ENCODE measurements at places on chromosomes 3 and 15.

GRCh38 chr3:30145281-30145680 lies 461.1 kb upstream of the TGFBR2 start:
- DNase-seq: no peak

DNA sequence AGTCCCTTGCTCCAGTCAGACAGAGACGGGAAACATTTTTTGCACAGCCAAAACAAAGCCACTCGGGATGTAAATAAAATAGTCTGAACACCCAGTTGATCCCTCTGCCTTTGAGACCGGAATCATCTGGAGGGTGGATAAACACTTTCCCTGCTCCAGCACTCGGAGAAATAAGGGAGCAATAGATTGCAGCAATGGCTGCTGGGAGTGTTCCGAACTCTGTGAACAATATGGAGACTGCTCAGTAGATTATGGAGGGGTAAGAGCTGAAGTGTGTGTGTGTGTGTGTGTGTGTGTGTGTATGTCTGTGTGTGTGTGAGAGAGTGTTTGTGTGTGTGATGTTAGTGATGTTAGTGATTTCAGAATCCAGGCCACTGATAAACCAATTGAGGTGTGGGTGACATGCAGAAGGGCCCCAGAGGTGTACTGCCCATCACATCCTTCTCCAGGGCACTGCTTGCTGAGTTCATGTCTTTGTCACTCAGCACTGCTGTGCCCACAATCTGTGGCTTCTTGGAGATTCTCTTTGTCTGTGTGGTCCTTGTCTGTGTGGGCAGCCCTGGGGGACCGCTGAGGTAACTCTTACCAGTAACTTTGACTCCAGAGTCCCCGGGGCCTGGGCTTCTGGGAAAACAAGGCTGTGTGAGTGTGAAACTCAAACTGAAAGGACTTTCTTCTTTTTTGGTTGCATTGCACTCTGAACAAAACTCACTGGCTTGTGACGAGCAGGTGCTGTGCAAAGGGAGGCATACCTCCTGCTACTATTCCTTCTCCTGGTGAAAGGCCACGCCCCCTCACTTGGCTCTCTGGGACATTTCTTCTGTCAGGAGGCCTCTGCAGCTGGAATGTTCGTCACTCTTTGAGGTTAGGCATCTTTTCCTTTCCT lies 23.0 kb downstream of the CRYGS start:
- peak; percentile 87 for DNase-seq

DNA sequence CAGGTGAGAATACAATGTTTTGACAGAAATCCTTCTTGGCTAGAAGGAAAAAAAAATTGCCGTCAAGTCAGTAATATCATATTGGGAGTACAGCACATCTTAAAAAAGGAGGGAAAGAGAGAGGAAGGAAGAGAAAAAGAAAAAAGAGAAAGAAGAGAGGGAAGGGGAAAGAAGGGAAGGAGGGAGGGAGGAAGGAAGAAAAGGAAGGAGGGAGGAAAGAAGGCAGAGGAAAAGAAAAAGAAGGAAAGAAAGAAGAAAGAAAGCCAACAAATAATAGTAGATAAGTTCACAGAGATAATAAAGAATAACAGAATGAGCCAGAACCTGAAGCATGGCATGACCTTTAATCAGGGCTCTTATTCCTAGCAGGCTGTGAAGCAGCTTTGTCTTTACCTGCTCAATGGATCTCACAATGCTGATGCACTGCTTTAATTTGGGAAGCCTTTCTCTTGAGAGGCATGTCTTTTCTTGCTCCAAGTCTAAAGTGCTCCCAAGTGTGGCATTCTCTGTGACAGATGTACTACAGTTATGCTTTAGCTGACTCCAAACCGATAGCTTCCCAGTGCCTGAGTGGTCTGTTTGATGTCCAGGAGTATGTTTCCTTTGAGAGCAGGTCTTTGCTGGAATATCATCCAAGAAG lies 114.9 kb downstream of the IQCH start:
- no peak for DNase-seq

DNA sequence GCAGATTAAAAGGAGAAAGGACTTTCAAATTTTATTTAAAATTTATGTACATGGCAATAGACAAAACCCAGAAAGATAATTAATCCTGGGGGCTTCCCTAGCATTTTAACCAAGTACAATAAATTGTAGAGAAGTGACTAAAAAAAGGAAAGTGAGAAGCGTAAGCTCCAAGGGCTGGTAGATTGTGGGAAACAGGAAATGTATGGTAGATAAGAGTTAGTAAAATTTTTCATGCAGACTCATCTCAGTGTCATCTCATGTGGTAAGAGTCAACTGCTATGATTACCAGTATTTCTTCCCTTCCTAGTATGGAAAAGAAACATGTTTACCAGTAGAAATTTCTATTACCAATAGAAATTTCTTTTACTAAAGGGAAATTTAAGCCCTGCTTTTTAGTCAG lies 464.3 kb upstream of the AGTR1 start:
- no peak for DNase-seq

- DNase-seq: peak; percentile 32
Measured at GRCh38 chr15:75069301-75069925, 46.0 kb downstream of the PPCDC start.

- DNase-seq: no peak
Measured at GRCh38 chr15:77031376-77032050, 36.6 kb downstream of the PSTPIP1 start.

DNA sequence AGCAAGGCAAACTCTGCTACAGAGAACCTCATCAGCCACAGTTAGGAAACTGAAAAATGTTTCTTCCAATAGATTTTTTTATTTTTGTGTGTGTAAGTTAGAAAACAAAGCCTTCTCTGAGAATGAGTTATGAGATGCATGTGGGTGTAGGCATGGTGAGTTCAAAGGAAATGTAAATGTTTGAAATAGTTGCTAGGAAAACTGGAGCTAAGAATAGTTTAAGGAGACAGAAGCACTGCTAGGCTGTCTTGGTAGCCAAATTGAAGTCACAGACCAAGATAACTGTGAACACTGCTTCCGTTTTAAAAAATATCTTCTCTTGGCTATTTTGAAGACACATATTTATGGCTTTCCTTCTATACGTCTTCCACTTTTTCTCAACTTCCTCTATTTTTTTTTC lies 1501.2 kb upstream of the CADM2 start:
- DNase-seq: no peak

- DNase-seq: no peak
Measured at GRCh38 chr3:123780656-123781055, 103.5 kb downstream of the MYLK start.

GRCh38 chr3:157075693-157076420 lies 84.1 kb downstream of the CCNL1 start:
- no peak for DNase-seq

DNA sequence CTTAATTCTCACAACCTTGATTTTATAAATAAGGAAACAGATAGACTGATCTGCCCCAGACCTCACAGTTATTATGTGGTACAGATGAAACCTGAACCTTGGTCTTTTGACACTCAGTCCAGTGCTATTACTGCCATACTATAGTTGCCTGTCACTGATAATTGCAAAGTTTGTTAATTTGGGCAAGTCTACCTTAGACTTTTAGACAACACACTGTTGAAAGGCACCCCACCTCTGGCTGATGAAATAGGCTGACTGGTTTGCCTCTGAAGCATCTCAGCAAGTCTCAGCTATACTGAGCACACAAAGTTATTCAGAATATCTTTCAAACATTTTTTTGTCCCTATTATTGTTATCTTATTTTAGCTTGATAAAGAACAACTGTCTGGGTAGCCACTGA lies 53.1 kb upstream of the MAP4 start:
- DNase-seq: no peak

DNA sequence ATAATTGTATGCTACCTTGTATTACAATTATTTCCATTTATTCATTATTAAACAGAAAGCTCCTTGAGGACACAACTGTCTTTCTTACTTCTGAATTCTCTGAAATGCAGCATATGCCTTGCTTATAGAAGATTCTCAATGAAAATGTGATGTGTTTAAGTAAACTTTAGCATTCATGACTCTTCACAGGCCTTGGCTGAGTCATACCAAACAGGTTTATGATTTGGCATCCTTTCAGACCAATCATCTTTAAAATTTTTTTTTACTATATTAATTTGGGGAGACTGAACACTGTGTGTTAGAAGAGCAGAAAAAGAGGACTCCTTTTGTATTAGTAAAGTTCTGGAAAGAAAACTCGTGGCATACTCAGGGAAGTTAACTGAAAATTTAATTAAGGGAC lies 6.4 kb upstream of the GALK2 start:
- no peak for DNase-seq

GRCh38 chr3:43608751-43609150 lies 13.1 kb downstream of the ANO10 start:
- DNase-seq: no peak

DNA sequence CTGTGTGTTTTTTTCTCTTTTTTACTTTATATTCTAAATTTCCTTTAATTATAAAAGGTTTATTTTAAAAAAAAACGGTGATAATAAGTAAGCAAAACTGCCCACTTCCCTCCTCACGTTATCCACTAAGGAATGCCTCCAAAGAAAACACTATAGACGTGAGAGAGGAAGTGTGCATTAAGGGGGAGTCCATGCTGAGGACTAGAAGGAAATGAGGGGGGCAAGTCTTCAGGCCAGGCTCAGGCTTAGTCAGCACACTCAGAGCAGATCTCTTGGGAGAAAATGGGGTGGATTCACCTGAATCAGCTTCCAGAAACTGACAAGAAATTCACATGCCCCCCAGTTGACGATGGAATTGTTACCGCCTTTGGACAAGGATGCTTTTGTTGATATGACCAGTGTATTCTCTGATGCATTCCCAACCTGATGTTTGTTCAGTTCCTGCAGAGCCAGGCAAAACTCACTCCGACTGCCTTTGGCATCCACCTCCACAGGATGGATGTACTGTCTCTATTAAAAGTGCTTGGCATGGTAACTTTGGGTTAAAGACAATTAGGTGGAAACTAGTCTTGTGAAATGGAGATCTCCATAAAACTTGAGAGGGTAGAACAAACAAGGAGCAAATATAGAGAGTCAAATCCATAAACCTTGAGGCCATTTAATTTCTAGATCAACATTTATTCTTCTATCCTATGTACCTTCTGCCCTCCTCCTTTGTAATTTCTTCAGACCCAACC lies 167.8 kb downstream of the MYRIP start:
- DNase-seq: no peak

DNA sequence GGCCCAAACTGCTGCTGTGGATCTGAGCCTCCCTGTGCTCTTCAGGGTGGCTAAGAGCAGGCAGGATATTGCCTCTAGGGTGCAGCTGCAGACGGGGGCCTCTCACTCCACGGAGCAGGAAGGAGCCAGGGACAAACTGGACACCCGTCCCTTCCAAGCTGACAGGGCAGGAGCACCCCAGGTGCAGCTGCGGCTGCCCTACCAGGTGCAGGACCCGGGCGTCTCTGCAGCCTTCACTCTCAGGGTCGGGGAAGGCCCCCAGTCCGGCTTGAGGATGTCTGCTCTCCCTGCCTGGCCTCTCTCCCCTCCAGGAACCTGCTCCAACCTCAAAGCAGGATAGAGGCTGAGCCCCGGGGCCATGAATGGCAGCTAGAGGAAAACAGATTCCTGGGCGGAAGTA lies 1554.9 kb upstream of the CADM2 start:
- no peak for DNase-seq

GRCh38 chr15:73028831-73029451 lies 23.3 kb upstream of the NEO1 start:
- DNase-seq: no peak

GRCh38 chr3:94173673-94174434 lies 111.0 kb downstream of the NSUN3 start:
- DNase-seq: no peak

DNA sequence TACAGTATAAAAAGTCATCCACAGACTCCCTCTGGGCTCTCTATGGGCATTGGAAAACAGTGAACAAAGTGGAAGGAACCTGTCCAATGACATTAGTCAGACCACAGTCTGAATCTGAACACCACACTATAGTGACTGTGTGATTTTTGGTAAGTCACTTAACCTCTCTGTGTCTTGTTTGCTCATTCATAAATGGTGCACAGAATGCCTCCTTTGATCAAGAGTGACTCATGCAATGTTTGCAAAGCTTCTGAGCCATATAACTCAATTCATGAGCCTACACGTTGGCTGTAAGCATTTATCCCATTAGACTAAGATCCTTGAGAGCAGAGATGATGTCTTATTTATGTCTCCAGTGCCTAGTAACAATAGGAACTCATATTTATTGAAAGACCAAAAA lies 46.7 kb downstream of the SV2B start:
- no peak for DNase-seq

DNA sequence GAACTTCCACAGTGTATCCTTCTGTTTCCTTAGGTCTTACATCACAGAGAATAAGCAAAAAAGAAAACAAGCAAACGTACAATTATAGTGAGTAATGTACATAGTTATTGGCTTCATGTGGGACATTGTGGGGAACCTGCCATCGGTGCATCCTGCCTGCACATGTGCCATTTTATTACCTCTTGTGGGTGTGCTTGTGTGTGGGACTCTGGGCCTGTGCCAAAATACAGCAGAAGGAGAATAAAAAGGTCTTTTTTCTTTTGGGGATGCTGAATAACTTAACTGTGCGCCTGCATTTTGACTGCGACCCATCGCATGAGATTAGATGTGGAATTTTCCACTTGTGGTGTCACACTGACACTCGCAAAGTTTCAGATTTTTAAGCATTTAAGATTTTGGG lies 169.6 kb upstream of the DCBLD2 start:
- DNase-seq: no peak

DNA sequence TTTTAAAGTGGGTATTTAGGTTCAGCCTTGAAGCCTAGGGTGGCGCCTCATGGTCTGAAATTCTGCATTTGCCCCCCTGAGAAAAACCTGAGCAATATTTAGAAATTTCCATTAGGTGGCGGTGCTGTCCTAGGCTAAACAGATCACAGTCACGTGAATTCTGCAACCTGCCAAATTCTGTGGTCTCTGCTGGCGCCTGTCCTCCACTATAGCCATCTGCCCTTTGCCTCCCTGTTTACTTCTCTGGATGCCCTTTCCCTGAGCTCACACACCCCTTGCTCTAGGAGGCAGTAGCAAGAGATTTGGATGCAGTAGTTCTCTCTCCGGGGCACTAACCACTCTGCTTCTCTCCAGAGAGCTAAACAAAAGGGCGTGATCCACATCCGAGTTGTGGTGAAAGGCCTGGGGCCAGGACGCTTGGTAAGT lies 9.1 kb downstream of the MRPS11 start:
- DNase-seq: peak; percentile 16

DNA sequence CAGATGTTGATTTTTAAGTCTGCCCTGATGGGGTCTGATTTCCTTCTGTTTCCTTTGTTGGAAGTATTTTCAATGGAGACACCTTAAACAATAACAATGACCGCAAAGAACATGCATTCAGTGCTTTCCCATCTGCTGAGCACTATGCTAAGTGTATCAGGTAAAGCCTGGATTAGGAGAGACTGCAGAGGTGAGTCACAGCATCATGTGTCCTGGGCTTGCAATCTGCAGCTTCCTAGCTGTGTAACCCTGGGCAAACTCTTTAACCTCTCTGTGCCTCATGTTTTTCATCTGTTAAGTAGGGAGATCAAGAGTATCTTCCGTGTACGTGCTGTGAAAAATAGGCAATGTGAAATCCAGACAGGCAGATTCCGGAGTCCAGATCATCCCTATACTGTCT lies 13.3 kb upstream of the CHRNB4 start:
- no peak for DNase-seq

GRCh38 chr3:46656778-46657556 lies 36.5 kb downstream of the ALS2CL start:
- DNase-seq: no peak
